ENCODE measurements at places on chromosomes 12 and 14.

DNA sequence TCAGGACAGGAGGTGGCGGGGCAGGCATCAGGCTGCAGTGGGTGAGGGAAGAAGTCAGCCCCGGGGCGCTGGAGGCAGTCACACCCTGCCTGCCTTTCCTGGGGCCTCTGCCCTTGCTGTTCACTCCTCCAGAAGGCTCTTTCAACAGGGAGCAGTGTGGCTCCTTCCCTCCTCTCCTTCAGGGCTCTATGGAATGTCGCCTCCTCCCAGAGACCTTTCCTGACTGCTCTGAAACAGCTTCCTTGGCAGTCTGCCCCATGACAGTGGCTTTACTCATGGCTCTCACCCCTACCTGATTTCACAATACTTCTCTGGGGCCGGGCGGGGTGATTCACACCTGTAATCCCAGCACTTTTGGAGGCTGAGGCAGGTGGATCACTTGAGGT is 7.1 kb downstream of the RHOF start:
- DNase-seq = peak; percentile 58

DNA sequence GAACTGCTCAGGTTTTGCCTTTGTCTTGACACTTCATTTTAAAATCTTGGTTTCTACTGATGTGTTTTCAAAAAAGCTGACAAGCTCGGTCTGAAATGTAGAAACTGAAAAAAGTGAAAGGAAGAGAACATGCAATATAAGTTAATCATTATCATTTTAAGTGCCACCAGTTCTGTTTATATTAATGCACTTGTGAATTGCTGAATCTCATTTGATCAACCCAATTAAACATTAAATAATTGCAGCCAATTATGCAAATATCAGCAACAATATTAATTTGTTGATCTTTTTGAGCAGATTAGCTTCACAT is 133.8 kb downstream of the BCAT1 start:
- no peak for DNase-seq

- DNase-seq = no peak
These were observed 739 bp downstream of the JPH4 start for GRCh38 chr14:23577710-23578392.

- DNase-seq = no peak
These were observed 37.2 kb downstream of the EP400 start for GRCh38 chr12:131986910-131987309.

DNA sequence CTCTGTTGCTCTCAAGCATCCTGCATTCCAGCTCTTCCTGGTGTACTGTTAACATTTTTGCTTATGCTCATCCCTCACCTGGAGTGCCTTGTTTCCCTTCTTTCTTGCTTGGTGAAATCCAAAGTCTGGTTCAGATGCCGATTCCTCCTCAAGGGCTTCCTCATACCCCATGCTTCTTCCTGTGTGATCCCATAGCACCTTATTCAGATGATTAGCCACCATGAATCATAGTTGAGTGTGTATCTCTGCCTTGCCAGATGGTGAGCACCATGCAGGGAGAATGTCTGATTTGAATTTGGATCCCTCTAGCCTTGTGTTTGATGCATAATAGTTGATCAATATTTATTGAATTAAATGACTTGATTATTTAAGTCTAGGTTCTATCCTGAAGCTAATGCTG is 39.4 kb upstream of the ANO4 start:
- DNase-seq = no peak

DNA sequence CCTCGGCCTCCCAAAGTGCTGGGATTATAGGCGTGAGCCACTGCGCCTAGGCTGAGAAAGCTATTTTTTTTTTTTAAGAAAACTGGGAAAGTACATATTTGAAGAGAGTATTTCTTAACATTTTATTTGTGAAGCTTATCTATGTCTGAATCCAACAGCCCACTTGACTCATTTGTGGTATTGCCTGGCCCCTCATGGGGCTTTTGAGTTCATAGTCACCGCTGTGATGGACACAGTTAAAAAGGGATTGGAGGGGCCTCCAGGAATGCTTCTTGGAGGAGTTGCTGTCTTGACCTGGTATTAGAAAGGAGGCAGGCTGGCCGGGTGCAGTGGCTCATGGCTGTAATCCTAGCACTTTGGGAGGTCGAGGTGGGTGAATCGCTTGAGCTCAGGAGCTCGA is 26.5 kb downstream of the BCL7A start:
- no peak for DNase-seq

DNA sequence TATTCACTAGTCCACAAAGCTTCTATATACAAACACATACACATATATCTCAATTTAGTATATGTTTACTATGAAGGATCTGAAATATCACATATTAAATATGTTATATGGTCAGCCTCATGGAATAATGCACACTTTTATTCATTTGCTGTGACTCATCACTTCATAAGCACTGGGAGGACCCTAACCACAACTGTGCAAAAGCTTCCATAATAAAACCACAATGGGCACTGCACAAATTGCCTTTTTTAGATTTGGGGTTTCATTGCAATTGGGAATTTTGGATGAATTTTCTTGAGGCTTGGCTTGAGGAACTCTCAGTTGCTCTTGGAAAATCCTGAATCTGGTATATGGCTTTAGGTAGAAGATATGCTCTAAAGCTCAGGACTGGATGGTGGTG is 399.4 kb downstream of the C12orf75 start:
- no peak for DNase-seq

- DNase-seq = no peak
These were observed 6.3 kb upstream of the CD4 start for GRCh38 chr12:6782850-6783566.

DNA sequence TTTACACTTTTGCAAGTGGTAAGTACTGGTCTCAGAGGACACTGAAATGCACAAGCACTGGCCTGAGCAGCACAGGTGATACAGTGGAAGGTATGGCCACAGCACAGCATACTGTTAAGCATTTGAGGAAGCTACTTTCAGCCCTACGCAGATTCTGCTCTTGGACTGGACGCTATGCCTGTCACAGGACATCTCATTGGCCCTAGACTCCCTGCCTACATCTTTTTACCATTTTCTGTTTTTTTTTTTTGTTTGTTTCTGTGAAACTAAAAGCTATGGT is 144.2 kb upstream of the ABCD2 start:
- DNase-seq = no peak

- no peak for DNase-seq
These were observed 6.9 kb upstream of the BMP4 start for GRCh38 chr14:53963320-53964227.

DNA sequence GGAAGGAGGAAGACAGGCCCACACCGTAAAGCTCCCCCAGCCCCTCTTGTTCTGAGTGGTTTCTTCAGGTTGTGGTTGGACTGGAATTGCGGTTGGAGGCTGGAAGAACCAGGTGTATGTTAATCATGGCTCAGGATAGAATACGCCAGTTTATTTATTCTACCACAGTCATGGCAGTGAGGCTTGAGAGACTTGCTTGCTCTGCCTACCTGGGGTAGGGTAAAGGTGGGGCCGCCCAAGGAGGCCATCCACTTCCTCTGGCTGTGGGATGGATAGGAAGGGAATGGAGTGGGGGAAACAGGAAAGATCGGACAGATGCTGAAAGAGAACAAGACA is 8.1 kb downstream of the SHMT2 start:
- DNase-seq = no peak

GRCh38 chr14:71240866-71241520 is 333.7 kb downstream of the PCNX1 start:
- DNase-seq = no peak

DNA sequence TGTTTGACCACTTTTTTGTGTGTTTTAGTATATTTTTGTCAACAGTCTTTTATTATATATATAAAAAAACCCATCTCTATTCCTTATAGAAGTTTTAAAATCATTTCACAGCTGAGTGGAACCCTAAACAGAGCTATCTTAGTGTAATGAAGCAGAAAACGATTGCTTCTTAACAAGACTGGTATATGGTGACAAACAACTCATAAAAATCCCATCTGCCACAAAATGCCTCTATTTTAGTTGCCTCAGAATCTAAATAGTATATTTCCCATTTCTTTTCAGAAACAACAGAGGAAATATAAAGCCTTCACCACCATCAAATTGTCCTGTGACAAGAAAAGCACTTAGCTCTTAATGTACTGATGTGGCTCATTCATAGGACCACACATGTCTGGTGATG is 322.4 kb downstream of the ATP23 start:
- DNase-seq = no peak

DNA sequence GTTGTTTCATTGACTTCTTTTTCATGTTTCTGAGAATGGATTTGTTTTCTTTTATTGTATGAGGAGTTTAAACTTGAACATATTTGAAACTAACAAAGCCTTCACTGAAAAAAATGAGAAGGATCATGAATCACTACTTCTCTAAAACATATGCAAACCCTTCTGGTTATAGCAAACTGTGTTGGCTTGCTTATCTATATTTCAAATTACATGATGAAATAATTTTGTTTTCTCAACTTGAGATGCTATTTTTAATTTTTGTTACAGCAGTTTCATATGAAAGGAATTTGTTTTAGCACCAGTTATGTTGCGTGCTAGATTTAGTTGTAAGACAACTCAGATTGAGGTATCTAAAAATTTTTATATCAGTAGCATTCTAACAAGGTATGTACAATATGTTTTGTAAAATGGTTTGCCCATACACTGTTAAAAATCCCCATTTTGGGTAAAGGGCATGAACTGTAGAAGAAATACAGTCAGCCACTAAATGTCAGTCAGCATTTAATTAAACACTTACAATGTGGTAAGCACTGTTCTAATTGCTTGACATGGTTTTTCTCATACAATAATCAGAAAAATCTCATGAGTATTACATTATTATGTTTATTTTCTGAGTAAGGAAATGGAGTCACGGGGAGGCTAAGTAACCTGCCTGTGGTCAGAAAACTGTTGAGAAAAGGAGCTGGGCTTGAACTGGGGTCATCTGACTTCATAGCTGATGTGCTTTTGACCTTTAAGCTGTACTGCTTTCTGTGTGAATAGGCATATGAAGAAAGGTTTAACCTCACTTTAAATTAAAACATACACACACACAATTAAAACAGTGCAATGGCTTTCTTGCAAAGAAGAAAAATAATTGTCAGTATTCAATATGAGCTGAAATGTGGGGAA is 105.7 kb downstream of the PLEKHA5 start:
- DNase-seq = no peak

GRCh38 chr12:23931176-23931575 is 18.3 kb downstream of the SOX5 start:
- DNase-seq = no peak

GRCh38 chr14:65854215-65854614 is 441.7 kb downstream of the FUT8 start:
- DNase-seq = no peak

GRCh38 chr12:45503899-45504298 is 225.6 kb upstream of the ARID2 start:
- no peak for DNase-seq

DNA sequence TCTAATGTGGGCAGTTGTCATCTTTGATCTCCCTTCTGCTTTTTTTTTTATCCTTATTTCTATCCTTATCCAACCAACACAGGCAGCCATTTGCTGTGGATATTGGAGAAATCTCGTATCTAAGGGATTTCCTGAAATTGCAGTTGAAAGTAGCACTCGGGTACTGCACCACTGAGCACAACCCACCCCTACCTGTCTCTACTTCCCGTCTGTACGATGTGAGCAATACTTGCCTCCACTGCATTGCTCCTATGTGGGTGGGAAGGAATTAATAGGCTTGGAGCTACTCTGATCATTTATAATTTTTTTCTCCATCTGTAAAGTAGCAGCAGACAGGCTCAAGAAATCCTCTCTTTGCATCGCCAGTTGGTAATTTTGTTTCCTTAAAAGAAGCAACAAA is 300.4 kb downstream of the SNAPC1 start:
- DNase-seq = no peak

DNA sequence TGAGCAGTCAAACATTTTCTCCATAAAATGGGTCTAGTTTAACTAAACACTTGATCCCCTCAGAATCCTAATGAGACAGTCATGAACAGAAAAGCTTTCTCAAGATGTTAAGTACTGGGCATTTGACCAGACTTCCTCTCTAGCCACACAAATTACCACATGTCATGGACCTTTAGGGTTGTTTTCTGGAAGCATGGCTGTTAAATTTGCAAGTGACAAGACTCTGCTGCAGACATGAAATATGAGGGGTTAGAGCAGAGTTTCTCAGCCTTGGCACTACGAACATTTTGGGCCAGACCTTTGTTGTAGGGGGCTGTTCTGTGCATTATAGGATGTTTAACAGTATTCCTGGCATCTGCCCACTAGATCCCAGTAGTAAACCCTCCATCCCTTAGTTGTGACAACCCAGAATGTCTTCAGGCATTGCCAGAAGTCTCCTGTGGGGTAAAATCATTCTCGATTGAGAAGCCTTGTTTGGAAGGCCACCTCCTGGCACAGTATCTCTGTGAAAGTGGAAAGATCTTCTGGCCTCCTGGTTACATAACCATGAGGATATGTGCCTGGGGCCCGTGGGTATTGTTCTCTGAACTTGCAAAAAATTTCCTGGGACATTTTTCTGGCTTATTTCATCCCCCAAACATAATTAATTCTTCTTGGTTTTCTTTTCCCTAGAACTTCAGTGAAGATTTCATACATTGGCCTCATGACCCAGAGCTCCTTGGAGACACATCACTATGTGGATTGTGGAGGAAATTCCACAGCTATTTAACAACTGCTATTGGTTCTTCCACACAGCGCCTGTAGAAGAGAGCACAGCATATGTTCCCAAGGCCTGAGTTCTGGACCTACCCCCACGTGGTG is 4.3 kb downstream of the TMEM106C start:
- no peak for DNase-seq

- DNase-seq = no peak
These were observed 39.7 kb downstream of the FMNL3 start for GRCh38 chr12:49667325-49668090.

Data from activated CD4-positive, alpha-beta memory T cell treated with anti-CD3 and anti-CD28 coated beads, Interleukin-2, amount 10 ng/mL, durations not matched to agents 7 days and 5 days (primary cell).